IMR-90 (cell line): ENCODE measurements at places on chromosomes 11 and 22. TPM values are rescaled to one million over a fixed set of nuclear protein-coding genes. Genes with fewer than 3 reads are reported as not detected.

The RFPL2 gene
- not detected in 2 replicates for total RNA-seq

The COX8A gene
- 250 and 315 TPM in 2 replicates for total RNA-seq

The OR52H1 gene
- total RNA-seq = 0.18 and 0.28 TPM in 2 replicates

The RFPL3 gene
- total RNA-seq = not detected in 2 replicates

The LRRN4CL gene
- 0.28 and 0.36 TPM in 2 replicates for total RNA-seq

The APOA4 gene
- total RNA-seq = not detected in 2 replicates

The CADM1 gene
- total RNA-seq = 62.2 and 77.1 TPM in 2 replicates

The PHF21A gene
- 9.0 and 9.7 TPM in 2 replicates for total RNA-seq

The GUCY1A2 gene
- under 0.01 TPM in 2 replicates for total RNA-seq

The MS4A7 gene
- not detected in 2 replicates for total RNA-seq

The SLC22A12 gene
- total RNA-seq = not detected in 2 replicates

The FAM180B gene
- total RNA-seq = not detected in 2 replicates

The TRIM48 gene
- total RNA-seq = not detected in 2 replicates

The EIF4ENIF1 gene
- total RNA-seq = 14.7 and 16.4 TPM in 2 replicates

The B3GAT1 gene
- total RNA-seq = not detected in 2 replicates

The CD248 gene
- 19.5 and 25.6 TPM in 2 replicates for total RNA-seq

The OR8D1 gene
- not detected in 2 replicates for total RNA-seq

The OR52A1 gene
- not detected in 2 replicates for total RNA-seq

The TRABD gene
- 13.4 and 13.9 TPM in 2 replicates for total RNA-seq

The SPON1 gene
- 0.56 and 0.72 TPM in 2 replicates for total RNA-seq

The HMOX1 gene
- 16.4 and 23.1 TPM in 2 replicates for total RNA-seq

The HEPACAM gene
- 0.18 TPM in 1 of 2 replicates, not detected in the other for total RNA-seq

The FBLN1 gene
- total RNA-seq = 11.3 and 11.4 TPM in 2 replicates

The SLC43A1 gene
- total RNA-seq = 8.6 and 10.0 TPM in 2 replicates

The NAALADL1 gene
- 2.8 and 3.8 TPM in 2 replicates for total RNA-seq

The OR52I2 gene
- not detected in 2 replicates for total RNA-seq

The OR8A1 gene
- total RNA-seq = not detected in 2 replicates

The FOSL1 gene
- 17.2 and 26.1 TPM in 2 replicates for total RNA-seq

The PLAAT2 gene
- not detected in 2 replicates for total RNA-seq

The TRIM51 gene
- not detected in 2 replicates for total RNA-seq

The PACS1 gene
- 7.3 and 8.6 TPM in 2 replicates for total RNA-seq

The SLN gene
- not detected in 2 replicates for total RNA-seq

The CDKN1C gene
- 1.6 and 2.2 TPM in 2 replicates for total RNA-seq

The TANGO2 gene
- total RNA-seq = 60.5 and 75.1 TPM in 2 replicates

The HTR3B gene
- total RNA-seq = not detected in 2 replicates

The SOX10 gene
- total RNA-seq = not detected in 2 replicates

The ILK gene
- 272 and 339 TPM in 2 replicates for total RNA-seq

The LRRC74B gene
- not detected in 2 replicates for total RNA-seq

The HIC2 gene
- 1.4 and 1.9 TPM in 2 replicates for total RNA-seq

The OR5A1 gene
- total RNA-seq = not detected in 2 replicates

The USH1C gene
- total RNA-seq = not detected in 2 replicates

The OR52E8 gene
- total RNA-seq = not detected in 2 replicates

The HTATIP2 gene
- total RNA-seq = 7.2 and 13.6 TPM in 2 replicates
